ENCODE measurements at places on chromosomes 11 and 22.

DNA sequence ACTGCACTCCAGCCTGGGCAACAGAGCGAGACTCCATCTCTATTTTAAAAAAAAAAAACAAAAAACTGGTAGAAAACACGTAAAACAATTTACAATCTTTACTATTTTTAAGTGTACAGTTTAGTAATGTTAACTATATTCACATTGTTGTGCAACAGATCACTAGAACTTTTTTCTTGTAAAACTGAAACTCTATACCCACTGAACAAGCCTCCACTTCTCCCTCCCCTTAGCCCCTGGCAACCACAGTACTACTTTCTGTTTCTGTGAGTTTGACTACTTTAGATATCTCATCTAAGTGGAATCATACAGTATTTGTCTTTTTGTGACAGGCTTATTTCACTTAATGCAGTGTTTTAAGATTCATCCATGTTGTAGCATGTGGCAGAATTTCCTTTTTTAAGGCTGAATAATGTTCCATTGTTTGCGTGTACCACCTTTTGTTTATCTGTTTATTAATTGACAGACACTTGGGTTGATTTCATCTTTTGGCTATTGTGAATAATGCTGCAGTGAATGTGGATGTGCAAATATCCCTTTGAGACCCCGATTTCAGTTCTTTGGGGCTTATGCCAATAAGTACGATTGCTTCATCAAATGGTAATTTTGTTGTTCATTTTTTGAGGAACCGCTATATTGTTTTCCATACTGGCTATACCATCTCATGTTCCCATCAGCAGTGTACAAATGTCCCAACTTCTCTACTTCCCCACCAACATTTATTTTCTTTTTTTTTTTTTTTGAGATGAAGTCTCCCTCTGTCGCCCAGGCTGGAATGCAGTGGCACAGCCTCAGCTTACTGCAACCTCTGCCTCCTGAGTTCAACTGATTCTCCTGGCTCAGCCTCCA is 11.0 kb downstream of the DDB2 start:
- no peak for DNase-seq

DNA sequence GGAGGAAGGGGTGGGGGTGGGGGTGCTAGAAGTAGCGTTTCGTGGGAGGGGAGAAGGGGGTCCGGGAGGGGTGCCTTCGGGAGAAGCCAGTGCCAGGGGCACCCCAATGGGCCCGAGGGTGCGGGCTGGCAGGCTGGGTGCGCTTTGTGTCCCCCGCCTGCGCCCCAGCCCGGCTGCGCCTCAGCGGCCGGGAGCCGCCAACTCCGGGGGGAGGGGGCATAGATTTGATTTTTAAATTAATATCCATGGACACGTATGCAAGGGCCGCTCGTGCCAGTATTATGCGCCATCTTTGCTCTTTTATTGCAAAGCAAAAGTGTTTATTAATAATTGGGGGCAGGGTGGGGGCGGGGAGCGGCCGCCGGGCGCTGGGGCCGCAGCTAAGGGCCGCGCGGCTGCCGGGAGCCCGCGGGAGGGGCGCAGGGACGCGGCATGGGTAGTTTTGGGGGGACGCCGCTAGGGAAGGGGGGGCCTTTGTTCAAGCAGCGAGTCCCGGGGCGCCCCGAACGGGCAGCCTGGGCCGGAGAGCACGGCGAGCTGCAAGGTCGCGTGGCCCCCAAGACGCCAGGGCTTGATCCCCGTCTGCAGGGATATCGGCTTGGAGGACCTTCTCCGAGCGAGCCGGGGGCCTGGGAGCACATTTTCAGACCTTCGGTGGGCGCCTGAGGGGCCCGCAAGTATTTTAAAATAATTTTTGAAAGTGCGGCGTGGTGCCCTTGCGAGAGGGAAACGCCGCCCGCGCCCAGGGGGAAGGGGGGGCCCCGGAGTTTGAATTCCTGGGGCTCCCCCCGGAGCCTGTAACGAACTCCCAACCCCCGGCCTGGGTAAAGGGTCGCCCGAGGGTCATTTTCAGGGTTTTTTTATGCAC is 959 bp downstream of the CCND1 start:
- DNase-seq, result no peak

DNA sequence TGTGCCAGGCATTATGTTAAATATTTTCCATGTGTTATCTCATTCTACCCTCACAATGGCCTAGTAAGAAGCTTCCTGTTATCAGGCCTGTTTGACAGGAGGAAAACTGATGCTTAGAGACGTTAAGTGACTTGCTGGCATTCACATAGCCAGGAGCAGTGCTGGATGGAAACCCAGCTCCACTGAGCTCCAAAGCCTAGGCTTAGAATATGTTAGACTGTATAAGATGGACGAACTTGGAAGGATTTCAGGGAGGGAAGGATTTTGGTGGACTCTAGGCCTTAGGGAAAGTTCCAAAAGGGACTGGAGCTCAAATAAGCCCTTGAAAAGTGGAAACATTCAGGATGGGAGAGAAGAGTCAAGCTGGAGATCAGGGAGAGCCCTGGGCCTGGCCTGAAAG is 2.1 kb downstream of the CD44 start:
- no peak for DNase-seq

DNA sequence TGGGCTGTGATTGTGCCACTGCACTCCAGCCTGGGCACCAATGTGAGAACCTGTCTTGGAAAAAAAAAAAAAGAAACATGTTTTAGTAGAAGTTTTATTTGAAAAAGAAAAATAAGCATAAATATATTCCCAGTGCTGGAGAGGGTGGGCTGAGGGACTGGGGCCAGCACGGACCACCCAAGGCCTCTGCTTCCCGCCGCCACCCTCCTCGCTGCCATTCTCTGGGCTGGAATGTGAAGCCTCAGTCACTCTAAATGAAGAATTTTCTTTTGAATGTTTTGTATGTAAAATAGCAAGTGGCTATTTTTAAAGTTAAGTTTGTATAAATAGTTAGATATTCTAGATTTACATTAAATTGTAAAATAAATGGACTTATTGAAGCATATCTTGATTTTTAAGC is 5.1 kb upstream of the TRMU start:
- DNase-seq, result no peak

DNA sequence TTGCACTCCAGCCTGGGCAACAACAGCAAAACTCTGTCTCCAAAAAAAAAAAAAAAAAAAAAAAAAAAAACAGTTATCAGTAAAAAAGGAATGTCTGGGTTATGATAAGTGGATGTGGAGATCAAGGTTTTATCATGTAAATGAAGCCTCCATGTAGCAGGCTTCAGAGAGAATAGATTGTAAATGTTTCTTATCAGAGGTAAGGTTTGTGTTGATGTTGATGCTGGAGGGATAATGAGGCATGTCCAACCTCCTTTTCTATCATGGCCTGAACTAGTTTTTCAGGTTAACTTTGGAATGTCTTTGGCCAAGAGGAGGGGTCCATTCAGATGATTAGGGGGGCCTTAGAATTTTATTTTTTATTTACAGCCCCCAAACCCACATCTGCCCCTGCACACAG is 35.4 kb upstream of the TREH start:
- no peak for DNase-seq

DNA sequence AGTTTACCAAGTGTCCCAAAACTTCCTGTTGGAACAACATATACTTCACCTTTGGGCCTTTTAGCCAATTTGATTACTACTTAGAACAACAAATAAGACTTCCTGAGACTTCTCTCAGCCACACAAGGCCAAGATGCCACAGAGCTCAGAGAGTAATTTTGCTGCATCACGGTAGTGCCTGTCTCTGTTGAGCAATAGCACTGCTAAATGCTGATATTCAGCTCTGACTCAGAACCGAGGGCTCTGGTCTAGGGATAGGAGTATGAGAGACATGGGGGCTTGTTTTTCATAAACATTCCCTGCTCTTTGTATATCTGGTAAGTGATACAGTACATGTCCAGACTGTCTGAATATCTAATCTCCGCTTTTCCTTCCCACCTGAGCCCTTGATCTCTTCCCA is 260.4 kb upstream of the ARHGAP20 start:
- no peak for DNase-seq

DNA sequence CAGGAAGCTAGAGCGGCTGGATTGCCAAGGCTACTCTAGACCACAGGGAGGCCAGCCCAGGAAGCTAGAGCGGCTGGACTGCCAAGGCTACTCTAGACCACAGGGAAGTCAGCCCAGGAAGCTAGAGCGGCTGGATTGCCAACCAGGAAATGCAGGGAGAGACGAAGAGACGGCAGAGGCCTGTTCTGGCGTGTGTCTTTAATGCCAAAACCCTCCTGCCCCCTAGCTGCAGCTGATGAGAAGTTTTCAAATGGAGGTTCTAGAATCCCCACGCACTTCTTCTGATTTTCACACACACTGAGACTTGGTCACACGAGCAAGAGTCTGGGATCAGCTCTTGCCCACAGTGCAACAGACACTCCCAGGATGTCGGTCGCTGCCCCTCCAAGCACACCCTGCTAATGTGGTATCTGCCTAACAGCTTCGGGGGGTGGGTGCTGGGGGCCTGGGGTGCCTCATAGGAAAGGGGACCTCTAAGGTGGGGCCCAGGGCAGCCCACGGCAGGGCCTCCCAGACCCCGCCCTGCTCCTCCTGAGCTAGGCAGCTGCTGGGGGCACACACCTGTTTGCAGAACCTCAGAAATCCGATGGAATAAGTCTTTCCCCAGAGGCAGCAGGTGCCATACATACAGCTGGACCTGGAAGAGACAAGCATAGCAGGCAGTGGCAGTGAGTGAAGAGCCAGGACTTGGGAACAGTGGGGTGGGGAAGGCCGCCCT is 28.5 kb downstream of the MAFF start:
- no peak for DNase-seq

GRCh38 chr11:7020183-7020917 is at the start of the genes NLRP14 and ZNF214:
NLRP14 (plus strand) TSS chr11:7020479; CDS start chr11:7038587, 18,108 bp downstream.
ZNF214 (minus strand) TSS chr11:7020346; CDS start chr11:7002835, 17,511 bp downstream.
- no peak for DNase-seq

GRCh38 chr11:59668188-59668949 is 468 bp downstream of the PATL1 start:
- DNase-seq, result peak; percentile 44

DNA sequence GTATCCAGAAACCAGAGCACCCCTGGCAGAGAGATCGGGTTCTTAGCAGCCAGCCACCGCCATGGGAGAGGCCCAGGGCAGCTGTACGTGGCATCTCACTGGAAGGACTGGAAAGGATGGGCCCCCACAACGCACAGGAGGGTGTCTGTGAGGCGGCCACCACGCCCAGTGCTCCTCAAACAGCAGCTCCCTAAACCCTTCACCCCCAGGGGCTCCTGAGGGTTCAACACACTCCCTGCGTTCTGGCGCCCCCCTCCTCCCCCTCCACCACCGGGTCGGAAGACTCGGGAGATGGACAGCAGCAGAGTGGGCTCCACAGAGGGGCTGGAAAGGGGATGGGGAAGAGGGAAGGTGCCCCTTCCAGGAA is 1.1 kb downstream of the MAPK12 start:
- no peak for DNase-seq

- no peak for DNase-seq
These were observed 713.9 kb upstream of the CCDC179 start for GRCh38 chr11:23574149-23574548.

DNA sequence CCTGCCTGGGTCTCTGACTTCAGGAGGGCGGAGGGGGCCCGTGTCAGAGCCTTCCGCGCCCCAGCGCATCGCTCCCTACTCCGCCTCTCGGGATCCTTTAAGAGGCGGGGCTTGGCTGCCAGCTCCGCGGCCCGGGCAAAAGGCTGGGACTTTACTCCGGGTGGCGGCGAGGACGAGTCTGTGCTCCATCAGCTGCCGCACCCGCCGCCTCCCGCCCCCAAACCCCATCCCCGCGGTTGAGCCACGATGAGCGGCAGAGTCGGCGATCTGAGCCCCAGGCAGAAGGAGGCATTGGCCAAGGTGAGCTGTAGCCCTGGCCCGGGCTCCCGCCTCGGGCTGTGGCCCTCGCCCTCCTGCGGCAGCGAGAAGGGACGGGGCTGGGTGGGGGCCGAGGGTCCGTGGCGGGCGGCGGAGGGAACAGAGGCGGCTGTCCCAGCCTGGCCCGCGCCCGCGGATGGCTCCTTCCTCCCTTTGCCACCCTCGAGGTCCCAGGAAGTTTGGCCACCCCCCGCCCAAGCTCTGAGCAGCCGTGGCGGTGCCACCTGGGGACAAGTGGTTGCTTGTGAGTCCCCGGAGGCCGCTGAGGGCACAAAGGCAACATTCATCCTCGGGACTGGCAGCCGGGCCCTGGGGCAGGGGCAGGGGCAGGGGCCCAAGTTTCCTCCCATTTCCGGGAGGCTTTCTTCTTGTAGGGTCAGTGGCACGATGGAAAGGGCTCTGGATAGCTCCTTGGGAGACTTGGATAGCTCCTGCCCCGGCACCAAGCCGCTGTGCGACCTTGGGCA is at the start of gene SEC14L2:
TSS of gene SEC14L2 (plus strand) at position 148 of the 785 bp plus-strand sequence. CDS start at position 247, 99 bp downstream.
- DNase-seq, result peak; percentile 33

DNA sequence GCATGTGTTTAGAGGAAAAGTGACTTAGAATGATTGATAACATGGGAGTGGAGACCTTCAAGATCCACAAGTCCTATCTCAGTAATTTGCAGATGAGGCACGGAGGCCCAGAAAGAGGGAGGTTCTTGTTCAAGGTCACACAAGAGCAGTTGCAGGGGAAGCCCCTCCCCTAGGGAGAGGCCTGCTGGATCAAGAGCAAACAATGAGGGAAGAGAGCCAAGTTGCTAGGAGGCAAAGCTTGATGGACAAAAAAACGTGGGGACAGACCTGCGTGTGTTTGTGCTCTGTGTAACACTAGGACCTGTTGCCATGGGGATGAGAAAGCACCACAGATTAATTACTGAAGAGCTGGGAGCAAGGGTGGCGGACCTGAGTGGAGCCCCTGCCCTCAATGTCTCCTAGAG is 6.4 kb upstream of the MFRP start:
- DNase-seq, result no peak

DNA sequence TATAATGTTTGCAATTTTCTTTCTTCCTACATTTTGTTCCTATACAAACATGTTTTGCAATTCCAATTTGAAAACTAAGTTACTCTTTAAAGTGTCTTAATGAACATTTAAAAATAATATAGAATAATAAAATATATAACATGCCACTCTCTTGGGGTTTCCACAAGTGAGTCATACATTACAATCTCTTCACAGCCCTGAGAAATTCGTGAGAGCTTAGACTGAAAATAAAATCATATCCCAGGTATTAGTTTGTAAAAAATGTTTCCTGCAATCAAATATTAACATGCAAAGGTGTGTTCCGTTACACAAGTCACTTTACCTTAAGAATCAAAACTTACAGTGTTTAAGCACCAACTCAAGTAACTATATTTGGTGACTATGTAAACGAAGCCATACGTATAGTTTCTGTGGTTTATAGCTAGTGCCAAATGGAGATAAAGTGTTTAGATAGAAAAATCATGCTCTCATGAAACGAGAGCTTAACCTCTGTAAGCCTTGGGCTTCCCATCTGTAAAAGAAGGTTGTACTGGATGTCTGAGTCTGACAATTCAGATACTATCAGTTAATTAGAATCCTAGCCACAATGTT is 253.6 kb upstream of the ANO3 start:
- no peak for DNase-seq

DNA sequence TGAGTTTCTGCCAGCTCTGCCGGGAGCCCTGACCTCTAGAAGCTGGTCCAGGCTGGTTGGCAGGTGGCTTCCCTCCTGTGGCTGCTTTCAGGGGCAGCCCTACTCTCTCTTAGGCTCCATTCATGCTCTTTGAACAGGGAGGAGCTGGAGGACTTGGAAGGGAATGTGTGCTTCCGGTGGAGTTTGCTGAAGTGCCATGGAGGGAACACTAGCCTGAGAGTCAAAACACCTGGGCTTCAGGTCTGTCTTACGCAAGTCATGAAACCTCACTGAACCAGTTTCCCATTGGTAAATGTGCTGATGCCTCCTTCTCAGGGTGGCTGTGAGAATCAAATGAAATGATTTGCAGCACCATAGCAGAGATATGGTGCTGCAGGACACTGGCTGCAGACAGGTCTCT is 224.5 kb downstream of the KIRREL3 start:
- DNase-seq, result no peak
